ENCODE measurements at places on chromosomes 4 and X.
A peak's percentile ranks its signal among the peaks of the same experiment; 100 is the strongest.

GRCh38 chr4:181147416-181147951 lies 1095.7 kb upstream of the TENM3 start:
- H3K4me3 ChIP-seq: no peak overlapping the region
- H3K27me3 ChIP-seq: no peaks in the 10 kb centered on the region
- no peaks in the 10 kb centered on the region for H3K36me3 ChIP-seq
- no peak overlapping the region for H3K27ac ChIP-seq
- DNase-seq: no peak

DNA sequence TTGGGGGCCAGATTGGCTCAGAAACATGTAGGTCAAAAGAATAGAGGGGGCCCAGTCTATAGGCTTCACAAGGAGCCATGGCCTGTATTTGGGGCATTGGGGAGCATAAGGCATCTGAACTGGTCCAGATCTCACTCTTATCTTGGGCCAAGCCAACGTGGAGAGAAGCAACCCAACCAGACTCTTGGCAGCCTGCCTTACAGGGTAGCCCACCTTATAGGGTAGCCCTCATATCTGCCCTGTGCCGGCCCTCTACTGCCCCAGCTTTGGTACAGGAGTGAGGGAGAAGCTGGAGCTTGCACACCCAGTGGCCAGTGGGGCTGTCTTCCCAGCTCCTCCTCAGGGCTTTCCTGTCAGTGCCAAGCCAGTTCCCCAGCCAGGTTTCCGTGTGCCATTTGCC lies 142.2 kb downstream of the AMMECR1 start:
- no peaks in the 10 kb centered on the region for H3K36me3 ChIP-seq
- no peak overlapping the region for H3K27ac ChIP-seq
- no peak for DNase-seq
- peaks cover under 1% of the 10 kb centered on the region for H3K4me1 ChIP-seq

GRCh38 chrX:26562156-26562555 lies 346.2 kb downstream of the MAGEB5 start:
- no peak for DNase-seq
- no peaks in the 10 kb centered on the region for H3K27me3 ChIP-seq
- no peaks in the 10 kb centered on the region for H3K36me3 ChIP-seq
- H3K4me3 ChIP-seq: no peak overlapping the region
- H3K4me1 ChIP-seq: no peaks in the 10 kb centered on the region

DNA sequence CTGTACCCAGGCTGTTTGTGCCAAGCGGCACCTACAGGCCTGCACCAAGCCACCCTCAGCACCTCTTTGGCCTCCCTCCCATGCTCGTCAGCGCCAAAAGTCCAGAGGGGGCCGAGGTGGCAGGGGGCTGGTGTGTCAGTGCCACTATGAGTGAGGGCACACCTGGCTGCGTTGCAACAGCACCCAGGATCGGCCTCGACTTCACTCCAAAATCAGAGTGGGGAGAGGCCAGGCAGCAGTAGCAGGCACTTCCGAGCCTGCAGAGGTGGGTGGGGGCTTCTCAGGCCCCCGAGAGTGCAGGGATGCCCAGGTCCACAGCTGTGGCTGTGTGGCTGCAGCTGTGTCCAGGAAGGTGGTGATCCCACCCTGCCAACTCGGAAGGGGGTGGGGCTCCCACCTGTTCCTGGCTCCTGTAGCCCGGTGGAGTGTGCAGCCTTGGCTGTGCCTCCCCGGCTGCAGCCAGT lies 58.5 kb downstream of the PPA2 start:
- no peak overlapping the region for H3K4me3 ChIP-seq
- DNase-seq: no peak
- H3K27ac ChIP-seq: no peak overlapping the region
- H3K4me1 ChIP-seq: no peaks in the 10 kb centered on the region

GRCh38 chrX:154602226-154602625 lies 16.9 kb downstream of the CTAG1B start:
- no peaks in the 10 kb centered on the region for H3K4me1 ChIP-seq
- no peak overlapping the region for H3K27ac ChIP-seq
- H3K4me3 ChIP-seq: no peak overlapping the region
- DNase-seq: no peak
- H3K27me3 ChIP-seq: no peaks in the 10 kb centered on the region

- no peaks in the 10 kb centered on the region for H3K36me3 ChIP-seq
- H3K27me3 ChIP-seq: no peaks in the 10 kb centered on the region
Measured at GRCh38 chr4:26287756-26288155, 33.1 kb upstream of the RBPJ start.

DNA sequence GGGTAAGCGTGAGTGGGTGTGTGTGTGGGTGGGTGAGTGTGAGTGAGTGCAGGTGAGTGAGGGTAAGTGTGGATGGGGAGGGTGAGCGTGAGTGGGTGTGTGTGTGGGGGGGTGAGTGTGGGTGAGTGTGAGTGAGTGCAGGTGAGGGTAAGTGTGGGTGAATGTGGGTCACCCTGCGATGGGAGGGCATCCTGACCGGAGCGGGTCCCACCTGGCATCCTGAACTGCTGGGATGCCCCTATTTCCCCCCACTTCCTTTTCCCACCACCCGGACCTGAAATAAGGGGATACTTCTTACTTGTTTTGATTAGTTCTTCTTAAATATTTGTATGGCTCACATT lies 49.5 kb downstream of the ING2 start:
- no peak overlapping the region for H3K27ac ChIP-seq
- no peaks in the 10 kb centered on the region for H3K4me1 ChIP-seq
- no peak overlapping the region for H3K4me3 ChIP-seq
- no peaks in the 10 kb centered on the region for H3K27me3 ChIP-seq
- no peak for DNase-seq

GRCh38 chrX:1493877-1494510 lies 41.3 kb upstream of the ASMTL start:
- H3K4me1 ChIP-seq: no peaks in the 10 kb centered on the region
- no peak overlapping the region for H3K4me3 ChIP-seq
- no peaks in the 10 kb centered on the region for H3K27me3 ChIP-seq
- no peaks in the 10 kb centered on the region for H3K36me3 ChIP-seq
- no peak overlapping the region for H3K27ac ChIP-seq

- no peaks in the 10 kb centered on the region for H3K27me3 ChIP-seq
- DNase-seq: no peak
- H3K27ac ChIP-seq: no peak overlapping the region
- H3K4me3 ChIP-seq: peak overlapping the region; percentile 12
Measured at GRCh38 chr4:76585897-76586360, 150.9 kb downstream of the SHROOM3 start.

DNA sequence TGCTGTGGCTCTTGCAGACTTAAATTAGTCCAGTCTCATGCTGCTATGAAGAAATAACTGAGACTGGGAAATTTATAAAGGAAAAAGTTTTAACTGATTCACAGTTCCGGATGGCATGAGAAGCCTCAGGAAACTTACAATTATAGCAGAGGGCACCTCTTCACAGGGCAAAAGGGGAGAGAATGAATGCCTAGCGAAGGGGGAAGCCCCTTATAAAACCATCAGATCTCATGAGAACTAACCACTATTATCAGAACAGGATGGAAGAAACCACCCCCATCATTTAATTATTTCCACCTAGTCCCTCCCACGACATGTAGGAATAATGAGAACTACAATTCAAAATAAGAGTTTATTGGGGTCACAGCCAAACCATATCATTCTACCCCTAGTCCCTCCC lies 91.4 kb downstream of the GPR174 start:
- H3K4me1 ChIP-seq: no peaks in the 10 kb centered on the region
- no peak overlapping the region for H3K27ac ChIP-seq
- H3K36me3 ChIP-seq: no peaks in the 10 kb centered on the region
- H3K27me3 ChIP-seq: no peaks in the 10 kb centered on the region
- DNase-seq: no peak

DNA sequence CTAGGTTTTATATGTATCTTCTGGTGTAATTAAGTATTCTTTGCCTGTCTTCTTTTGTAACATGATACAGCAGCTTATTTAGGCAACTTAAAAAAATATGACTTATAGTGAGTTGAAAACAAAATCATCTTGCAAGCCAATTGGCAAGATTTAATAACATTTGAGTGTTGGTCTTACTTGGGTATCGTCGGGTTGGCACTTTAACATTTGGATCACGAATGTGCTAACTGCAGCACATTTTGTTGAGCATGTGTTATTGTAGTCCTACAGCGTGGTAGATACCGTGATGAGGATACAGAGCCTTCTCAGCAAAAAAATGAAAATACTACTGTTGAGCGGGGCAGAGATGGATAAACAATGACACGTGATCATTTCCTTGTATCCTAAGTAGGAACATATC lies 295.3 kb downstream of the ARHGAP10 start:
- H3K4me1 ChIP-seq: peaks cover 18% of the 10 kb centered on the region
- H3K27ac ChIP-seq: no peak overlapping the region
- DNase-seq: no peak

DNA sequence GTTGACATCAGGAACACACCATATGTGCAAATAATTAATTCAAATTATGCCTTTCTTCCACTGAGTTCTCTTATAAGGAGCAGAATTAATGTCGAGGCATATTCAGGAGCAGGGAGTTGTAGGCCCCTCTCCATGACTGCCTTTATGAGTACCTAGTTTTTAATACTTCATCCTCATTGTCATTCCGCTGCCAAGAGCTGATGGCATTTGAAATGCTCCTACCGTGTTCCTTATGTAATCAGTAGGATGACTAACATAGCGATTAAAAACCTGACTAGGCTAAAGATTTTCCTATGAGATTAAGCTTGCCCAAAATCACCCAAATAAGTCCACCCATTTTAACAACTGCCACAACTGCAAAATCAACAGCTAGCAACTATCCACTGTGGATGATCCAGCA lies 220.6 kb downstream of the DHX15 start:
- no peaks in the 10 kb centered on the region for H3K36me3 ChIP-seq
- no peak for DNase-seq
- H3K27ac ChIP-seq: no peak overlapping the region
- H3K4me1 ChIP-seq: no peaks in the 10 kb centered on the region
- no peaks in the 10 kb centered on the region for H3K27me3 ChIP-seq

DNA sequence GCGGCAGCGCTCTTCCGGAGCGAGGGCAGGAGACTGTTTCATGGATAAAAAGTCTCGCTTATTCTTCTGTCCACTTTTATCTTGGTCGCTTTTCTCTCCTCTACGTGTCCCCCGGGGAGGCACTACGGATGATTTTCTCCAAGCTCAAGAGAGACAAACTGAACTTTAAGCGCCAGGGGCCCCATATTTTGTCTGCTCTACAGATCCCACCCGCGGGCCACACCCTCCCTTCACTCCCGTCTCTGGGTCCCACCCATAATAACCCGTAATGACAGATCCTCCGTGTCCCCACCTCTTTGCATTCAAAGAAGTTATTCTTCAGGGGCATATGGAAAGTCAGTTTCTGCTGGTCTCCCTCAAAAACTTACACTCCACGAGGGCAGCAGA lies at the start of gene CORIN:
Gene CORIN (minus strand): TSS at position 160 of the 387 bp plus-strand sequence. CDS start 118 bp downstream, at position 42.
- H3K27me3 ChIP-seq: no peaks in the 10 kb centered on the region
- H3K36me3 ChIP-seq: no peaks in the 10 kb centered on the region
- no peak for DNase-seq
- peaks cover 35% of the 10 kb centered on the region for H3K4me1 ChIP-seq
- peak within 1 kb of the TSS; percentile 64 for H3K27ac ChIP-seq

- H3K4me3 ChIP-seq: no peak overlapping the region
- no peak overlapping the region for H3K27ac ChIP-seq
- H3K4me1 ChIP-seq: no peaks in the 10 kb centered on the region
- H3K27me3 ChIP-seq: no peaks in the 10 kb centered on the region
Measured at GRCh38 chr4:103499094-103499493, 220.7 kb downstream of the TACR3 start.
